Cardiac fibroblast (primary cell): ENCODE measurements at places on chromosomes 6 and 20.

- no peak for DNase-seq
Measured at GRCh38 chr6:37619641-37620040, 78.0 kb downstream of the MDGA1 start.

DNA sequence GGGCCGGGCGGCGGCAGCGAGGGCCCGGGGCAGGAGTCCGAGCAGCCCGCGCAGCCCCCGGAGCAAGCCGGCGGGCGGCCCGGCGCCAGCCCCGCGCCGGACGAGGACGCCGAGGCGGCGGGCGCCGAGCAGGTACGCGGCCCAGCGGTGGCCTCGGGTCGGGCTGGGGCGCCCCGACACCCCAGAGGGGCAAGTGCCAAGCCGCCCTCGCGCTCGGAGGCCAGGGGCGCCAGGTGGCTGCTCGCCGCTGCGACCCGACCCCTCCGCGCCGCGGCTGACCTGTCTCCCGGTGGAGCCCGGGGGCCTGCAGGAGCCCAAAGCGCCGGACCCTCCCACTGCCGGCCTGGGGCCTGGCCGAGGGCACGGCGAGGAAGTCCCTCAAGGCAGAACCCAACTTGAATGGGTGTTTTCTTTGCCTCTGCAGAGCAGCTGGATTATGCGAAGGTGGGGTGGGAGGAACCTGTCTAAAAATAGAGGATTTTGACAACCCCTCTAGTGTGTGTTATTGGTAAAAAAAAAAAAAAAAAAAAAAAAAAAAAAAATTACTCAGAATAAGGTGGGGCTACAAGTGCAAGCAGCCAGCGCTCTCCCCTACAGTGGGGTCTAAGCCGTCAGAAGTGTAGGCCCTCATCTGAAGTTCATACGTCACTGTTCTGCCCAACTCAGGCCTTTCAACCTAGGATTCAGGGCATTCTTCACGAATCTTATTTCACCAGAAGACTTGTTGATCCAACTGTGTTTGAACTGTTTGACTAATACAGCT lies 609 bp downstream of the OGFRL1 start:
- DNase-seq = peak; percentile 24

GRCh38 chr20:37669062-37669772 lies 24.6 kb upstream of the CTNNBL1 start:
- no peak for DNase-seq

GRCh38 chr6:149343501-149343900 lies 26.0 kb downstream of the TAB2 start:
- no peak for DNase-seq

GRCh38 chr6:12331951-12332749 lies 42.0 kb downstream of the EDN1 start:
- DNase-seq = peak; percentile 67
